ENCODE measurements at places on chromosomes 4 and X.

DNA sequence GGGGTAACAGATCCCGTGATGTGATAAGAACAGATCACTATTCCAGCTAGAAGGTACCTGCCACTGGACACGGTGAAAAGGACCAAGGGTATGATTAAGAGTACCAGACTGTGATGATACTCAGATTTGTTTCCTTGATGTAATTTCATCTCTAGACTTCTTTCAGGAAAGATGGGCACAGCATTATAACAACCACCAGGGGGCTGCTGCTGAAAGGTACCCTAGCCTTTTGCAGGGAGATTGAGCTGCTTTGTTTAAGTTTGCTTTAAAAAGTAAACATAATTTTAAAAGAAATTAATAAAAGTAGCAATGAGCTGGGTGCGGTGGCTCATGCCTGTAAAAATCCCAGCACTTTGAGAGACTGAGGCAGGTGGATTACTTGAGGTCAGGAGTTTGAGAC, 145.4 kb downstream of the EMCN start:
- DNase-seq = no peak

GRCh38 chr4:140633124-140633523, 64.4 kb upstream of the UCP1 start:
- DNase-seq = no peak

GRCh38 chrX:50769389-50770063, 44.5 kb downstream of the SHROOM4 start:
- no peak for DNase-seq

GRCh38 chr4:4456816-4457578, 70.1 kb downstream of the NSG1 start:
- DNase-seq = no peak

DNA sequence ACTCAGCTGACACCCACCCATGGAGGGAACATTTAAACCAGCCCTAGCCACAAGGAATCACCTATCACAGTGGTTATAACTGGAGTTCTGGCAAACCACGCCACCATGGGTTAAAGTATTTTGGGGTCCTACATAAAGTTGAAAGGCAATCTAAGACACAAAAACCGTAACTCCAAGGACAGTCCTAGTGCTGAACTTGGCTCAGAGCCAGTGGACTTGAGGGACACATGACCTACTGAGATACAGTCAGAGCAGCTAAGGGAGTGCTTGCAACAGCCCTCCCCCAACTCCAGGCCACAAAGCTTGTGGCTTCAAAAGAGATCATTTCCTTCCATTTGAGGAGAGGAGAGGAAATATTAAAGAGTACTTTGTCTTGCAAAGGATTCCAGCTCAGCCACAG, 300.5 kb downstream of the FGF13 start:
- no peak for DNase-seq

DNA sequence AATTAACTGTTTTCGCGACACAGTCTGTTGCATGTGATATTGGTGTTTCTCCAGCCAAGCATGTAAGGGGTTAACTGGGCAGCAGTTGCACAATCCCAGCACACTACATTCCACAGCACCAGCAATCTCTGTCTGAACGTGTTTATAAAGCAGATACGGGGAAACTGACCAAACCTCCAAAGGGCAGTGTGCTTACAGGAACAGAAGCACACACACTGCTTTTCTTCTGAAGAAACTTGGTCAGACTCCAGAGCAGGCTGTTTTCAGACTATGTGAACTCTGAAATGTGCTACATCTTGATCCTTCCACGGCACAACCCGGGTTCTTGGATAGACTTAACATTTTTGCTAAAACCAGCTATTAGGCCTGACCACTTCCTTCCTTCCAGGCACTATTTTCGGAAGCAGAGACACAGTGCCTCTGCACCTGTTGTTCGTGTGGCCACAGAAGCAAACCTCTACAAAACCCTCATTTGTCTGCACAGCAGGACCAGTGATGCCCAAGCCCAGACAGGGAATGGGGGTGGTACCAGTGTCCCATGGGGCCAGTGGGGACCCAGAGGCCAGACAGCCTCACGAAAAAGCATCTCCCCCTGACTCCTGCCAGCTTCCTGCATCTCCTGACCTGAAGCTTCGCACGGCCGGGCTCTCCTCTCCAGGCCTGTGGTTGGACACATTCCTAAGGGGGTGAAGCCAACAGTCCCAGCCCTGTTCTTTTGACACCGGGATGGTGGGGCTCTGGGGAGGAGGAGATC, 90.1 kb downstream of the IRF2 start:
- DNase-seq = no peak

GRCh38 chr4:48296365-48296764, 26.7 kb upstream of the TEC start:
- DNase-seq = no peak

- DNase-seq = no peak
Observed at GRCh38 chr4:174259580-174259979, 23.9 kb downstream of the FBXO8 start.

DNA sequence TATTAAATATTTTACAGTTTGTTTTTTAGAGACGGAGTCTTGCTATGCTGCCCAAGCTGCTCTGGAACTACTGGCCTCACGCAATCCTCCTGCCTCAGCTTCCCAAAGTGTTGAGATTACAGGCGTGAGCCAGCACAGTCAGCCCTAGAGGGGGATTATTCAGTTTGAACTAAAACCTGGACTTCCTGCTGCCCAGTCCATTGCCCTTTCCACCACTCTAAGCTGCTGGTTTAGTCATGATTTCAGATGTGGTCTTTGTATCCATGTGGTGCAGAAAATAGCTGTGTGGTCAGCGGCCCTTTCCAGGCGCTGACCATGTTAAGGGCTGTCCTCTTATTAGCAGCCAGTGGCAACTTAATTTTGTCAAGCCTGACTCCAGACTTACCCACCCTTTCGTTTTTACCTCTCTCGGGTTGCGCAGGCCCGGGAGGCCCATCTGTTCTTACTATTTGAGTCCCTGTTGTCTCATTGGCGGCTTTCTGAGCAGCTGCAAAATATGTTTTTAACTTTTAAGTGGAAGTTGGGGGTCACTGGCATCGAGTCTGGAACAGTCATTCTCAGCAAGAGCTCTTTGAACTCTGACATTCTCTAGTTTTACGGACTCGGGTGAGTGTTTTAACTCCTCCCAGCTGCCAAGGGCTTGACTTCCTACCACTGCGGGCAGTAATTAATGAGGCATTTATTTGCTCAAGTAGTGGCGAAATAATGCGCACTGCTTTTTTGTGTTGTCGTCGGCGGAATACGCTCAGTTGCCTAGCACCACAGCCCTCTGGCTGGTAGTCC, 773 bp upstream of the VMA21 start:
- DNase-seq = peak; percentile 13

GRCh38 chrX:320126-320783, 1.7 kb upstream of the GTPBP6 start:
- DNase-seq = no peak

DNA sequence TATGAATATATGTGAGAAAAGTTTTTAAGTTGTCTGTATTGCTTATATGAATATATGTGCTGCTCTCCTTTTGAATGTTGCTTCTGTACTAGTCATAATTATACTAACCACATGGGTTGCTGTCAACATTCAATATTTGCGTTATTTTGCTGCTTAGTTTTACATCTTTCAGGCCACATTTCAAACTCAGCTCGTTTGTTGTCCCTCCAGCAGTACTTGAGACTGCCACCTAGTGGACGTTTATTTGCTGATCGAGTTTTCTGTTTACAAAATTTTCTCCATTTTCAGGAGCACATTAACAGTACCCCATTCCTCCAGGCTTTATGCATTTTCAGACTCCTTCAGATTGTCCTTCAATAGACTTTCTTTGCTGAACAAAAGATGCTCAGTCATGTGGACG, 75.8 kb downstream of the NUDT11 start:
- no peak for DNase-seq

- DNase-seq = no peak
Observed at GRCh38 chrX:6917666-6918065, 229.8 kb upstream of the STS start.

DNA sequence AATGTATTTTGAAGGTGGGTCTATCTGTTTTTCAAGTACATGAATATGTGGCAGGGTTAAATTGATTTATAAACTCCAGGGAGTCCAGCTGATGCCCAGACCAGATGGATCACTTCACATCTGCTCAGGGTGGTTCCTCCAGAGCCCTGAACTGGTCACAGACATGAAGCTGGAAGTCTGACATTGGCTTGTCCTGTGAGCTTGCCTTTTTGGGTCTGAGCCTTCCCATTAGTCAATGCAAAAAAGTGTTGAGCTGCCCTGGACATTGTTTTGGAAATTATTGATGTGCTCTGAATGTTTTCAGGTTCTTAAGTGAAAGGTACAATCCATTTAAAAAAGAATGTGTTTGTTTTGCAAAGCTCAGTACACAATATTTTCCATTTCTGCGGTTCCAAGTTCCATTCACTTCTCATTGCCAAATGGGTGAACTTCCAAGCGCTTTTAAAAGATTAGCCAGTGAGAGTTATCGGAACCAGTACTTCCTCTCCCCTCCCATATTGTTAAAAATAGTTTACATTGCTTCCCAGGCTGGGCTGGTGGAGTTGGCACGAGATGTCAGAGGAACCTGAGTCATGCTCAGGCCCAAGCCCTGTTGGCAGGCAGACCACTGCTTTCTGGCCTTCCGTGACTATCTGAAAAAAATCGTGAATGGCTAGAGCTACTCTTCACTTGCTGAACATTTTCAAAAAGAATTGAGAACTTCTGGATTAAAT, 52.1 kb downstream of the PDGFRA start:
- DNase-seq = no peak

GRCh38 chrX:107766470-107767150, 9.0 kb downstream of the TSC22D3 start:
- DNase-seq = no peak

- no peak for DNase-seq
Observed at GRCh38 chrX:77930581-77930980, 20.1 kb downstream of the ATP7A start.

GRCh38 chr4:140931911-140932310, 175.7 kb upstream of the TBC1D9 start:
- no peak for DNase-seq

- no peak for DNase-seq
Observed at GRCh38 chr4:20831746-20832145, 131.5 kb downstream of the PACRGL start.

DNA sequence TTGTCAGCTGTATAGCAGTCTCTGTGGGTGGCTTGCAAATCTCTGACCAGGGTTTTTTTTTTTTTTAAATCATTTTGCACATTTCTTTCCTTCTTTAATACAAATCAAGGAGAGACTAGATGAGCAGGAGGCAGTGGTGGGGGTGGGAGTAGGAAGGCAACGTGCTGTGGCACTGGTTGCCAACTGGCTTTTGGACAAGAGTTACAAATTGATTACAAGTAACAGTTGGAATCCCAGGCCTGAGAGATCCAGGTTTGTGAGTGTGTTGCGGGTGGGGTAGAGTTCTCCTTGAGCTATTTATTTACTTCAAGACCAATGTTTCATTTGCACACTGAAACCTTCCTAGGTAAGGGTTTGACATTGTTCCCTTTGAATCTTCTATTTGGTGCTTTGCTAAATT, 325.3 kb downstream of the AFF2 start:
- no peak for DNase-seq

GRCh38 chrX:36462142-36462541, 542.6 kb downstream of the CFAP47 start:
- no peak for DNase-seq

DNA sequence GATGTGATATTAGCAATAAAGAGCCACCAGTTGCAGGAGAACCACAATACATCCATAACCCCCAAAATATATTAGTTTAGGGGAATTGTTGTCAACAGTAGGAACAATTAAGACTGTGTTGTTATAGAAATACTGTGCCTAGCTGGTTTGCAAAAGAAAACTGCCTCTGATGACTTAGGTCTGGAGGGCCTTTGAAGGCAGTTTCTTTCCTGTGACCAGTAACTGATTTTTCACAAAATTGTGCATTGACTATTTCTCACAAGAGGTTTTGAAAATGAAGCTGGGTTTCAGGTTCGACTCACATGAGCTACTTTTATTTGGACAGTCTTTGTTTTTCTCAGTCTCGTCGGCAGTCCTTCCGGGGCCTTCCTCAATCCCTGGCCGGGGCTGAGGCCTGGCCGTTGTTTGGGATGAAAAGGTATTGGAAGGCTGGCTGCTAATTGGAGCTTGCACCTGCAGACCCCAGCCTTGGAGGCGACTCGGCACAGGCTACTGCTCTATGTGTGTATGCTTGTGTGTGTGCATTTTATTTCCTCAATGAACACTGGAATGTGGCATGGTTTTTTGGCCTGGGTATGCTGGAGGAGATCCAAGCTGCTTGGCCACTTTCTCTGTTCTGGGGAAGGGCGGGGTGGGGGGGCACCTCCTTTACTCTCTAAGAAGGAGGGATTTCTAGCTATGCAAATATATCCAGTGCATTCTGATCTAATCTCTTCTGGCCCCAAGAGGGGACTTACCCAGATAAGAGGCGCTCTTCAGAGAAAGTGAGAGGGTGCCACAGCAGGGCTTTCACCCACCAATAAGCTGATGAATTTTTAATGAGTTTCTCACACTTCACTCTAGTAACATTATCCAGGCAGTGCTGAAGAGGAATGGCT, 49.5 kb upstream of the LNX1 start:
- no peak for DNase-seq

GRCh38 chrX:123731987-123732669, 724 bp downstream of the THOC2 start:
- no peak for DNase-seq

DNA sequence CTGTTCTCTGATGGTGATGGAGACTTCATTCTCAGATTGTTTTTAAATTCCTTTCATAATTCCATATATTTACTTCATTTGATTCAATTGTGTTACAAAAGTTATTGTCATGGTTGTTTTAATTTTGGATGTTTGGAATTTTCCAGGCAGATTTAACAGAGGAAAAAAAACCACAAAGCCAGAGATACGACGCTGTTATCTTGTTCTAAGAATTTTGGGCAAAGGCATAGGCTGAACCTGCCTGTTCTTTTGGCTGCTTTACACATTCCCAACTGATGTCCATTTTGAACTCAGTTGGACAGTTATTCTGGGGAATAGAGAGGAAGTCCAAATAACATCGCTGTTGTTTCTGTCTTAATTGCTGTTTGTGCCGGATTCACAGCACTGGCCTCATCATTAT, 65.7 kb downstream of the LINC00632 start:
- DNase-seq = no peak

DNA sequence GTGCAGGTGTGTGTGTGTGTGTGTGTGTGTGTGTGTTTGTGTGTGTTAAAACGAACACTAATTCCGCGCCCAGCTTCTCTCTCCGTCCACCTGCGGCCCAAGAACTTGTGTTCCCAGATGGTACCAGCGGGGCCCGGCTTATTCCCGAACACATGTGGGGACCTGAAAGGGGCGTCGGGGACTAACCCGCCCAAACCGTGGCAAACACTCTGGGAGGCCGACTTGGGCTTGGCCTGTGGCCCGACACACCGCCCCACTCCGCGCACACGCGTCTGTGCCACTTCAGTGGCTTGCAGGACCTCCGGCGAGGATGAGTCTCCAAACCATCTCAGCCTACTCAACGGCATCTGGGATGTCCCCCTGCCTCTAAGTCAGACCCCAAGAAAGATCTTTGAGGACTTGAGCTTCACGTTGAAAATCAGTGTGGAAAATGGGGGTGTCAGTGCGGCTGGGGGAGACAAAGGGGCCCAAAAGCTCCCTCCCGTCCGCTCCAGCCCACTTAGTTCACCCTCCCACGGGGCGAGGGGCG, 790 bp upstream of the HHIP start:
- no peak for DNase-seq

- DNase-seq = no peak
Observed at GRCh38 chr4:153403726-153404125, 59.2 kb downstream of the MND1 start.

- DNase-seq = no peak
Observed at GRCh38 chr4:108141213-108141950, 27.4 kb downstream of the LEF1 start.
